ENCODE measurements at places on chromosomes 7 and 10. TPM values are rescaled to one million over a fixed set of nuclear protein-coding genes. Genes with fewer than 3 reads are reported as not detected.

- DNase-seq, result no peak
Measured at GRCh38 chr10:93916257-93917063, 22.7 kb downstream of the SLC35G1 start.

GRCh38 chr10:89651916-89652573 is 7.0 kb upstream of the PANK1 start:
- DNase-seq, result no peak

- no peak for DNase-seq
Measured at GRCh38 chr7:34825221-34825620, 167.2 kb downstream of the NPSR1 start.

The MCM10 gene
- not detected for total RNA-seq

DNA sequence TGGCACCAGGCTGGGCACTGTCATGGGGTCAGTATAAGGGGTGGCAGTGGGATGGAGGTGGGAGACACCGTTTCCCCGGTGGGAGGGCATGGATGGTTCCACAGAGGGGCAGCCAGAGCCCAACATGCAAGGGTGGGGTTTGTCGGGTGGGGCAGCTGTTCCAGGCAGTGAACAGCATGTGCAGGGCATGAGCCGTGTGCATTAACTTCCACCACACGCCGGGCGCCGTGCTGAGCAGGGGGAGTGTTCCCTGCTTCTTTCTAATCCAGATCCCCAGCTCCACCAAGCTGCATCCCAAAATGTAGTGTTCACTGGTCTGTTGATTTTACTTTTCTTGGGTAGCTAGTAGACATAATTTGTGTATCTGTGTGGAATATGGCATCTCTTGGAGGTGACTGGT is 29.3 kb downstream of the ADRA2A start:
- DNase-seq, result no peak

The CTNNA3 gene
- 66.2 TPM for total RNA-seq
